ENCODE measurements at places on chromosomes 3 and 15. TPM values are rescaled to one million over a fixed set of nuclear protein-coding genes. Genes with fewer than 3 reads are reported as not detected.

DNA sequence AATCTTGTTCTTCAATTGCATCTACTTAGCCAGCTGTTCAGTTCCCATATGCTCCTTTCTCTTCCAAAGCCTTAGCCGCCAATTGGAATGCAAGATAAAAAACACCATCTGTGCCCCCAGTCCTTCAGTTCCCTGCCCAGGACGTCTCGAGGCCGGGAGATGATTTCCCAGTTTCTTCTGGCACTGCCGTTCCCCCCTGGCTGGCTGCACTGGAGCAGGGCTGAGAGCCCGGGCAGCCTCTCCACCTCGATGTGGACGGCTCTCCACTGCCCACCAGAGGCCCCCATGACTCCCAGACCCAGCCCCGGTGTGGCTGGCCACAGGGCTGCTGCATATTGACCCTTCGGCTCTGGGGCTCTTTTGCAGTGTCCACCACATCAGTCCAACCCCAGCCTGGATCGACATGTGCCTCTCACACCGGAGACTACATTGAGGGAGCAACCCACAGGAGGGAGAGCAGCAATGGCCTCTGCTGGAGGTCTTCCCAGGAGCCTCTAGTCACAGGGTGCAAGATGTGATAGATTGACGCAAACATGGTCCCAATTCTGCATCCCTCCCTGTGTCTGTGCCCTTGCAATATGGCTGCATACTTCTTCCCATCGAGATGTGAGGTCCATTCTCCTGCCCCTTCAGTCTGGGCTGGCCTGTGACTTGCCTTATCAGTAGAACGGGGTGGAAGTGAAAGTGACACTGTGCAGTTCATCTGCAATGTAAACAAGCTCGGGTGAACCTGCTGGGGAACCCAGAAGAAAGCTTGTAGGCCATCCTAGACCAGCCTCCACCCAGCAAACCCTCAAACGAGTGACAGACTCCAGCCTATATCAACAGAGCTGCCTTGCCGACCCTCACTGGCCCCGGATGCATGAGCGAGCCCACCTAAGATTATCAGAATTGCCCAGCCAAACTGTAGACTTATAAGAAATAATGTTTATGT is 52.3 kb upstream of the PRR20G start:
- DNase-seq, result no peak

Gene UPK1B
- total RNA-seq, result not detected

Gene FBXO22
- 32.5 TPM for total RNA-seq

DNA sequence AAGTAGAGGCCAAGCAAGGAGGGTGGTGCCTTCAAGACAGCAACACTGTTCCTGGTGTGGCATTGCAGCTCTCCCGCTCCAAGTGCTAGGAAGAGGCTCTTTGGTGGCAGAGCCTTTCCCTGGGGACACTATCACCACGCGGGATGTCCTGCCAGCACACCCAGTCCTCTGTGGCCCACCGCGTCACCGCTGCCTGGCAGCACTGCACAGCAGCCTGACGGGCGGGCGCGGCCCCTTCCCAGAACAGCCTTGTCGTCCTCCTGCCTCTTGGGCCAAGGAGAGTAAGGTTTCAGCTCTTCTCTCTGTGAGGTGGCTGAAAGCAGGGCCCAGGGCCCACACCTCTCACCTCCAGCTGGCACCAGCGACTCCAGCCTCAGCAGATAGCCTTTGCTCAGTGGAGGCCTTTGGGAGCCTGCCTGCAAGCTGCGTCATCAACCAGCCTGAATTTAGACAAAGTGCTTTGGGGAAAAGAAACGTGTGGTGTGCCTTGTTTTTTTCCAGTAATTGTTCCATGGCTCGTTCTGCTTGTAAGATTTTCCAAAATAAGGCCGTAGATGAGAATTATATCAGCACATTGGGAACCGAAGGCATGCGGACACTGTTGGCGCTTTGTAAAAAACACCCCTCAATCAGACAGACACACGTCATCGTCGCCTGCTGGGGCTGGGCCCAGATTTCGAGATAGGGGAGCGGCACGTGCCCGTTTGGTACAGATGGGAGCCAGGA is 65.0 kb downstream of the AAGAB start:
- peak; percentile 14 for DNase-seq

Gene IL17RB
- total RNA-seq, result 62.4 TPM

Gene PRR20G
- total RNA-seq, result not detected

DNA sequence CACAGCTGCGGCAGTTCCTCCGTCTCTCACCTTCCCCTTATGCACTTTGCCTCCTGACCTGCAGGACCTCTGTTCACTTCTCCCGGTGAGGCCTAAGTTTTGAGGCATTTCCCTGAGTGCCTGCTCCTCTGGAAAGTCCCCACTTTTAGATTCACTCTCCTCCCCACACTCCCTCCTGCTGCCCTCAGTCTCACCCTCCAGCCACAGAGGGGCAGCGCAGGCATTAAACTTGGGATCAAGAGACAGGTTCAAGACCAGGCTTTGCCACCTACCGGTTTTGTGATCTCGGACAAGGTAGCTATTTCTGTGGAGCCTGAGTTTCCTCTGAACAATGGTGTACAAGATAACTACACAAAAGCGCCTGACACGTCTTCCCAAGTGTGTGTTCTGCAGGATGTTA is 19.4 kb downstream of the SLC6A11 start:
- DNase-seq, result no peak

All from activated CD4-positive, alpha-beta memory T cell treated with anti-CD3 and anti-CD28 coated beads, Interleukin-2, amount 10 ng/mL, durations not matched to agents 7 days and 5 days (primary cell).